RPMI8226 (cell line): ENCODE measurements at places on chromosomes 13 and 19.

- DNase-seq = no peak
Measured at GRCh38 chr19:46311444-46311843, 14.6 kb downstream of the HIF3A start.

GRCh38 chr13:29270271-29270985 lies 325.1 kb downstream of the SLC7A1 start:
- DNase-seq = no peak

GRCh38 chr13:111526922-111527321 lies 206.5 kb downstream of the TEX29 start:
- DNase-seq = no peak

GRCh38 chr19:52786078-52786463 lies 520 bp downstream of the ZNF600 start:
- DNase-seq = no peak

DNA sequence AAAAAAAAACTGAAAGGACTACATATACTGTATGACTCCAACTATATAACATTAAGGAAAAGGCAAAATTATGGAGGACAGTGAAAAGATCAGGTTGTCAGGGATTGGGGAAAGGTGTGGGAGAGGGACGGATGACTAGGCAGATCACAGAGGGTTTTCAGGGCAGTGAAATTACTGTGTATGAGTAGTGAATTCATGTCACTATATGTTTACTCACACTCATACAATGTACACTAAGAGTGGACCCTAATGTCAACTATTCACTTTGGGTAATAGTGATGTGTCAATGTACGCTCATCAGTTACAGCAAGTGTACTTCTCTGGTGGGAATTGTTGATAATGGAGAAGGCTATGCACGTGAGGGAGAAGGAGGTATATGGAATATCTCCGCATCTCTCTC lies 144.3 kb downstream of the ITGBL1 start:
- DNase-seq = no peak

GRCh38 chr13:98543378-98544103 lies 33.4 kb downstream of the STK24 start:
- no peak for DNase-seq

DNA sequence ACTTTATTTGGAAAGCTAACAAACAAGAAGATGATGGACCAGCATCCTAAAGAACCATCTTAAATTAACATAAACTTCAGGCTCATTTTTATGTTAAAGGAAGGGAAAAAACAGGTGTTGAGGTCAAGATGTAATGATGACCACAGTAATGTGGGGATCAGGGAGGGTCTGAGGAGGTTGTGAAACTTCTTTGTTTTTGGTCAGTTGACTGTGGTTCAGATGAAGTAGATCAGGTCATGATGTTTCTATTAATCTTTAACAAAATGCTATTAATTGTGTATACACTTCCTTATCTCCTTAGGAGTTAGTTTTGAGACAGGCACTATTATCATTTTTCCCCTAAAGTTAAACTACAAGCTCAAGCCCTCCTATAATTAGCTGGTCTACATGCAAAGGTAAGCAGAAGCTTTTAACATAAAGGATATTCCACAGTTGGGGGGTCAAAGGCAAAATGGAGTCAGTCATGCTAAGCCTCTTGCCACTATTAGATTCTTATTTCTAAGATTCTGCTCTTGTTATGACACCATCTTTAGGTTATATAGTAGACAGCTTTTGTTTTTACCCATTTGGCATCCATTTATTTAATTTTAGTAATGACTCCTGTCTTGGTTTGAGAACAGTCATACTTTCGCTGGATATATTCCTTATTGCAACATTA lies 800.1 kb upstream of the PCDH9 start:
- DNase-seq = no peak

GRCh38 chr13:41812237-41812636 lies 148.7 kb downstream of the VWA8 start:
- DNase-seq = no peak

- DNase-seq = no peak
Measured at GRCh38 chr13:86945584-86945983, 725.6 kb upstream of the SLITRK5 start.

DNA sequence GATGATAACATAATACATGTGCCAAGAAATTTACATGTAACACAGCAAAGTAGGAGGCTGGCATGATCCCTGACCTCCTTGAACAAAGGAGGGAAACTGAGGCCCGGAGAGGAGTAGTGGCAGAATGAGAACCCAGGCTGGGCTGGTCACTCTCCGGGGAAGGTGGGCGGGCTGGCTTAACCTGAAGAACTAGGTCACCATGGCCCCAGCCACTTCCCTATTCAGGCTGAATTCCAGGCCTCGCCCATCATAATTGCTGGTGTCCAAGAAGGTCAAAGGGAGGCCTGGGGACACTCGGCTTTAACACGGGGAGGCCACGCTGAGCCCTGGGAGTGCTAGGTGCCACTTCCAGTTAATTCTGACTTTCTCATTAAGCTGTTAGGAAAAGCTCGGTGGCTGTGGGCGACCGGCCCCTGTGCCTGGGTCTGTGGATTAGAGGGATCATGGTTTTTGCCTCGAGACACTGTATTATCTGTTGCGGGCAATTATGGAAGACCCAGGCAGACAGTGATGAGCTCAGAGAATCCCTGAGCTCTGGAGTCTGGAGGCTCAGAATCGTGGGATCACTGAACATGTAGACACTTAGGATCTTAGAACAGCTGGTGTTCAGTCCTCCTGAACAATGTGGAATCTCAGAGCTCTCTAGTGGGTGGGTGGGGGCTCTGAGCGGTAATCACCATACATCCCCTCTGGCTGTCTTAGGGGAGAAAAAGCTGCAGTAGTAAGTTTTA lies 5.0 kb upstream of the TINCR start:
- DNase-seq = no peak

- no peak for DNase-seq
Measured at GRCh38 chr13:99005609-99006008, 27.7 kb upstream of the DOCK9 start.

DNA sequence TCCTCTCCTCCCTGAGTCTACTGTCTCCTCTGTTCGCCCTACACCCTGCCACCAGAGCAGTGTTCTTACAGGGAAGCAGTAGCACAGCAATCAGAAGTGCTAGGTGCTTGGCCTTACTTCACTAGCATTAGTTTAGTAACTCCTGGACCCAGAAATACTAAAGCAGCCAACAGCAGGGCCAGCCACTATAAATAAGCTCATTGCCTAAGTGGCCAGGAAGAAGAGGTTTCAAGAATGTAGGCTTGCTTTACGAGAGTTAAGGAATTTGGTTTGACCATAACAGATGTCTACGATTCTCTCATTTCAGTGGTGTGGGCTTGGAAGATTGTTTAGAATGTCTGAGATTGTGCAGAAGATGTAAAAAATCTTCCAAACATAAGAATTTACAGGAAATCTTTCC lies 103.3 kb downstream of the ZAR1L start:
- DNase-seq = no peak

- DNase-seq = no peak
Measured at GRCh38 chr19:50377051-50377461, 799 bp downstream of the NR1H2 start.

GRCh38 chr13:109719962-109720646 lies 66.3 kb downstream of the IRS2 start:
- no peak for DNase-seq

- DNase-seq = no peak
Measured at GRCh38 chr19:43731846-43732245, 16.0 kb downstream of the IRGC start.

DNA sequence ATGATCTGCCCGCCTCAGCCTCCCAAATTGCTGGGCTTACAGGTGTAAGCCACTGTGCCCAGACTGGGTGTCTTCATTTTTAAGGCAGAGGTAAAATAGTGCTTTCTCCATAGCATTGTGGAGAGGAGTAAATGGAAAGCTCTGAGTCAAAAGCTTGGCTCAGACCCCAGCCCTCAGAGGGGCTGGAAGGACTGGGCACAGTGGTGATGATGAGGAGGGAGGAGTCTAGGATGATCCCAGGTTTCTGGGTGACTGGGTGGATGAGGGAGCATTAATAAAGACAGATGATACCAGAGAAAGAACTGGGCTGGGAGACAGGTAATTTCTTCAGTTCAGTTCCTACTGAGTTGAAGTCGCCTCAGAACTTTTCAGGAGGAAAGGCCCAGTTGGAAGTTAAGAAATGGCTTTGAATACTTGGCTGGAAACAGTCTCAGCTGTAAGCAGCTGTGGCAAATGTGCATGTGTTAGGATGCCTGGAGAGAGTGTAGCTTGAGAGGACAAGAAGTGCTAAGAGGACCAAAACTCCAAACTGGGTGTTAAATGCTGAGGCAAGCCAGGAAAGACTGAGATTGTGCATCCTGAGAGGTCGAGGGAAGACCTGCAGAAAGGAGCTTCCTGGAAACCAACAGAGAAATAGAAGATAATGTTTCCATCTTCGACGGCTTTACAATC lies 37.1 kb upstream of the MEDAG start:
- no peak for DNase-seq

DNA sequence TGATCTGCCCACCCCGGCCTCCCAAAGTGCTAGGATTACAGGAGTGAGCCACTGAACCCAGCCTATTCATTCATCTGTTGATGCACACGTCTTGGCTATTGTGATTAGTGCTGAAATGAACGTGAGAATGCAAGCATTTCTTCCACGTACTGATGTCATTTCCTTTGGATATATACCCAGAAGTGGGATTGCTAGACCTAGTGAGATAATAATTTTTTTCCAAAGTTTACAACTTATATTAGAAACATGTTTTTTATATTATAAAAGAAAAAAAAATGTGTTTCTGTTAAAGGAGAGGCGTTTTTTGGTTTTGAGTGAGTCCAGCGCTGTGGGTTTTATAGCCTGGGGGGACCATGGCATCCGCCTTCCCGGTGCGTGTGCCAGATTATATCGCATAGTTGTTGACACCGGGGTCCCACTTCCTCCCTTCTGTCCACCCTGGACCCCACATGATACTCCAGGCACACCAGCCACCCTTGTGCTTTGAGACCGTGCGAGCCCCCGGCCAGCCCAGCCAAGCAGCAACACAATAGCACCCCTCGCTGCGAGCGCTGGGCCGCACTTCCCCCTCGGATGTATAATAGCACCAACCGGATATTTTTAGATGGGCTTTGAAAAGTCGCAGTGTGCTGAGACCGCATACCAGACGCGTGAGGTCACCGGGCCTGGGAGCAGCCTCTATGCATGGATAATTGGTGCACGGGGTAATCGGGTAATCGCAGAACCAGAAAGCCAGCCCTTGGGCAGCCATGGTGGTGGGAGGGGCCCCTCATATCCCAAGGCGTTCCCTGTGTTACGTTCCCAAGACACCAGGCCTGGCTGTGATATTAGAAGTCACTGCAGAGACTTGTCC lies 59.6 kb downstream of the MYO9B start:
- DNase-seq = no peak

GRCh38 chr19:41421314-41421713 lies 5.9 kb downstream of the B3GNT8 start:
- no peak for DNase-seq
